ENCODE measurements at places on chromosomes 13 and 19.

- no peak for DNase-seq
Measured at GRCh38 chr13:20570517-20570916, 3.6 kb downstream of the IFT88 start.

GRCh38 chr13:106768991-106769390, 201.1 kb upstream of the ARGLU1 start:
- no peak for DNase-seq

DNA sequence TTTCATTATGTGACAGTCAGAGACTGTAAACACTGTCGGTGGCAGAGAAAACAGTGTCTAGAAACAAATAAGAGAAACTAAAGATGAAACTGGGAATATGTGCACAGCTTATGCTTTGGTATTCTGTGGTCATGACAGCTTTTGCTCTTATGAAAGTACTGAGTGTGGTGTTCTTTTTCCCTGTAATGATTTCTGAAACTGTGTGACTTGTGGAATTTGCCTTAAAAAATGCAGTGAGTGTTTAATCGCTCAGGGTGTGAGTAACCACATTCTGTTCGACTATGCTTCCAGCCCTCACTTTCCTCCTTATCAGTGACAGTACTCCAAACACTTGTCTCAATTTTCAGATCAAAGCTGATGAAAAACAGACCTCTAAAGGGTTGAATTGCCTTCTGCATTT, 66.9 kb upstream of the DIAPH3 start:
- DNase-seq, result no peak

- no peak for DNase-seq
Measured at GRCh38 chr19:2327773-2328400, 499 bp downstream of the LSM7 start.

- no peak for DNase-seq
Measured at GRCh38 chr13:23992781-23993679, 95.7 kb upstream of the C1QTNF9B start.

GRCh38 chr19:38918526-38918925, 6.5 kb upstream of the CCER2 start:
- peak; percentile 89 for DNase-seq

GRCh38 chr13:110531100-110531499, 30.4 kb downstream of the RAB20 start:
- peak; percentile 52 for DNase-seq

GRCh38 chr13:50124536-50125303, 109.5 kb downstream of the KCNRG start:
- peak; percentile 98 for DNase-seq

GRCh38 chr19:41925208-41926003, 2.8 kb downstream of the ERFL start:
- DNase-seq, result no peak
